ENCODE measurements at places on chromosomes 1 and 21. TPM values are rescaled to one million over a fixed set of nuclear protein-coding genes. Genes with fewer than 3 reads are reported as not detected.

DNA sequence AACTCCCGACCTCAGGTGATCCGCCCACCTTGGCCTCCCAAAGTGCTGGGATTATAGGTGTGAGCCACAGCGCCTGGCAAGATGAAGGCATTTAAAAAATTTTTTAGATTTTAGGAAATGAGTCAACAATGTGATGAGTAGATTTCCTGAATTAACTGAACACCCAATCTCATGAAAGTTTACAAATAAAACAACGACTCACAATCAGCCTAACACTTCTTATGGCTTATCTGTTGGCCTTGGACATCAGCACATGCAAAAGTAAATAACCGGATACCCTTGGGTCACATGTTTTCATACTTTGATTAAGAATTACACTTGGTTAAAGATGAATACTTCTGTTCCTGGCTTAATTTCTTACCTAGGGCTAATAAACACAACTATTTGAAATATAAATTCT, 3.0 kb downstream of the GNG12 start:
- no peak for DNase-seq

DNA sequence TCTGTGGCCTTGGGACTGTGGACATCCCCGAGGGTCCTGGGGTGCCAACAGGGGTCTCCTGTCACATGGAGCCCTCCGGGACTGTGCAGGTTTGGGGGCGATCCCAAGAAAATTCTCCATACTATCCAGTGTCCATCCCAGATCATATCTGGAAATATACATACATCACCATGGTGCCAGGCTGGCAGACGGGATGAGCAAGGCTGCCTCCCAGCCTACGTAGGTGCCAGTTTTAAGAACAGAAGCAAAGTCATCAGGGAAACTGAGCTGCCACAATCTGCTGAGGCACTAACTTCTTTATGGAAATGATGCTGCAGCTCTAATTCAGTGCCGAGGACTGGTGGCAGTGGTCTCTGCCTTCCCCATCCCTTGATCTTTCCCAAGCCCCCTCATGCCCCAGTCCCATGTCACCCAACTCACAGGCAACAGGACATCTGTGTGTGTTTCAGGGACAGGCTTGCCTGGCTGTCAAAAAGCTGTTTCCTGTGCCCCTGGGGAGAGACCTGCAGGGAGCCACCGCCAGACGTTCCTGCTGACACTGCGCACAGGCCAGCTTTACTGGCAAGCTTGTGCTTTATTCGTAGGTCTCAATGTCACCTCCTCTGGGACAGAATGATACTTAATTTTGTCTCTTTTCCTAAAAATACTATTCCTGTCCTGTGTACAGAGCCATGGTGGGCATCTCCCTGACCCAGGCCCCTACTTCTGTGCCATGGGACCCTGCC, 15.5 kb downstream of the TEX35 start:
- no peak for DNase-seq

DNA sequence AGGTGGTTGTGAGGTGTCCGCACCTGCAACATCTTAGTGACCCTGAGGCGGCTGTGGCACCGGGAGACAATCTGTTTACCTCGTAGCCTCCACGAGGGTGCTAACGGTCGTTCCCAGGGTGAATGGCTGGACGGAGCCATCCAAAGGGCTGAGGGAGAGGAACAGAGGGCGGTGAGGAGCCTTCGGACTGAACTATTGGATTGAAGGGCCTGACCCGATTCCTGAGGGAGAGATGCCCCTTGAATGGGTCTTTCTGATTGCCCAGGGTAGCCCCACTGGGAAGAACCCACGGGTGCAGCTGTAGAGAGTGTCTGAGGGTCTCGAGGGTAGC, 2.3 kb downstream of the NR5A2 start:
- no peak for DNase-seq

- DNase-seq = peak; percentile 90
These were observed 49.8 kb upstream of the MTF2 start for GRCh38 chr1:93029317-93029716.

DNA sequence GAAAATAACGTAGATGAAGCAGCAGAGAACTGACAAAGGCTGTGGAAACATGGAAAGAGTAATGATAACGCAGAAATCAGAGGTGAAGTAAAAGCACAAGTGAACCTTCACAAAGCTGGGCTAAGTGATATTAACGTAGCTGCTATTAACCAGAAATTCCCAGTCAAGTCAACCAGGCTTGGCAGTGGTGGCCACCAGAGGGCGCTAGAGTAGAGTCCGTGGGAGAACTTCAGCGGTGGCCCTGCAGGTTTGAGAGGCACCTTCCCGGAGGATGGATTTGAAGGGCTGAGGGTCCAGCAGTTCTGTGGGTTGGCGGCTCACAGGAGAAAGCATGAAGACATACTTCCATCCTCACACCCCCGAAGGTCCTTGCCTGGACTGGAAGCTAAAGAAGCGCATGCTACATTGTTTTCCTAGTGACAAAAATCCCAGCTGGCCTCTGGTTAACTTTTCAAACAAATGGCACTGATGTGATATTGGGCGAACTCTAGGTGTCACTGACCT, 81.7 kb upstream of the ZNF648 start:
- DNase-seq = peak; percentile 89

GRCh38 chr1:214066936-214067335, 79.2 kb downstream of the PROX1 start:
- no peak for DNase-seq

DNA sequence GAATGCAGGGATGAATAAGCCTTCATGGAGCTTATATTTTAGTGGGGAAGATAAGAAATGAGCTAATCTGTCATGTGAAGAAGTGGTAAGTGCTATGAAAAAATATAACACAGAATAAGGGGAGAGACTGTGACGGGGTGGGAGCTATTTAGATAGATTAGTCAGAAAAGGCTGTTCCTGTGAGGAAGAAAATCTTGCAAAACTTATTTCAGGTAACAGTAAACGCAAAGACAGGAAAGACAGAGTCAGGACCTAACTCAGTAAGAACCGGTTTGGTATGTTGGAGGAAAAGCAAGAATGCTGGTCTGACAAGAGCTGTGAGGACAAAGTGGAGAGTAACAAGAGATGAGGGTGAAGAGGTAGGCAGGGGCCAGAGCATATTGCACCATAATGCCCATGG, 22.0 kb downstream of the GNAI3 start:
- DNase-seq = no peak

Gene FLG2
- total RNA-seq = 0.05 TPM

Gene RIMS3
- 3.8 TPM for total RNA-seq

Gene BMP8A
- 2.0 TPM for total RNA-seq

Data from thymus (tissue), 14 donors.